ENCODE measurements at places on chromosomes 5 and 9.

GRCh38 chr9:7166074-7166473, 408.3 kb downstream of the KDM4C start:
- DNase-seq = no peak

GRCh38 chr5:92863666-92864065, 717.4 kb downstream of the NR2F1-AS1 start:
- DNase-seq = no peak

DNA sequence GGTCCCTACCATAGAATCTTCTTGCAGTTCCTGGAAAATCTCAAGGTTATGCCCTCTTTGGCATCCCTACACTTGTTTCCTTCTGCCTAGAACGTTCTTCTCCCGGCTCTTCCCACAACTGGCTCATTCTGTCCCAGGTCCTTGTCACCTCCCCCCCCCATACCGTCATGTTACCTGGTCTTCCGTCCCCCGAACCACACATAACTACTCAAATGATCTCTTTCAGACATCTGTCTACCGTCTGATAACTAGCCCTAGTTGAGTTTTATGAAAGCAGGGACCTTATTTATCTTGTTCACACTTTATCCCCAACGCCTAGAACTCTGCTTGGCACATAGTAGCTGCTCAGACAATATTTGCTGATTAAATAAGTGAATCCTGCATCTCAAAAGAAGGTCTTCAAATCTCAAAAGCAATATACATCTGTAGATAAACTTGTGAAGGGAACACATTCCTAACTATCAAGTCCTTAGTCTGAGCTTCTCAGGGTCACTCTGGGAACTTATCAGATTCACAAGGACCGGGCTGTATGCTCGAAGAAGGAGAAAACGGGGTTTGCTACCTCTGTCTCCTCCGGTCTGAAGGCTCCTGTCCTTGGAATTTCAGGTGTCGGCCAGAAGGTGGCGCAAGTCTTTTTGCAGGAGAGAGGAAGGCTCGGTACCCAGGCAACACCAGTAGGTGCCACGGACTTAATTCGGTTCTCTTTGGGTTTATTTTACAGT, 30.0 kb downstream of the LCP2 start:
- DNase-seq = peak; percentile 44

DNA sequence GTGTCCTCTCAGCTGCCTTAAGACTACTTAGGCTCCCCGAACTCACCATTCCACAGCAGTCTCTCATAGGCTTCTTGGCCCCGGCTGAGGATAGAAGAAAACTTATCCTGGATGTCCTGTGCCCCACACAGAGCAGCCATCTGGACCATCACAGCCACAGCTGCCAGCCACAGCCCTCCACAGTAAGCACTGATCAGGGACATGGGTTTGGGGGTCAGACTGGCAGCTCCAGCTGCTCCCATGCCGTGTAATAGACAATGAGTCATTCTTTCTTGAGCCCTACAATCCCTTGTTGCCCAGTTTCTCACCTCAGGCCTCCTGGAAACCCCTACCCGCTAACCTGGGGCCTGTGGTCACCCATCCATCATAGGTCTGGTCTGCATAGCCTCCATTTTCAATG, 5.7 kb downstream of the CREB3 start:
- DNase-seq = no peak

GRCh38 chr5:81189875-81190498, 43.1 kb upstream of the CKMT2 start:
- no peak for DNase-seq

- DNase-seq = no peak
Measured at GRCh38 chr9:109816490-109816889, 36.5 kb downstream of the PALM2AKAP2 start.

DNA sequence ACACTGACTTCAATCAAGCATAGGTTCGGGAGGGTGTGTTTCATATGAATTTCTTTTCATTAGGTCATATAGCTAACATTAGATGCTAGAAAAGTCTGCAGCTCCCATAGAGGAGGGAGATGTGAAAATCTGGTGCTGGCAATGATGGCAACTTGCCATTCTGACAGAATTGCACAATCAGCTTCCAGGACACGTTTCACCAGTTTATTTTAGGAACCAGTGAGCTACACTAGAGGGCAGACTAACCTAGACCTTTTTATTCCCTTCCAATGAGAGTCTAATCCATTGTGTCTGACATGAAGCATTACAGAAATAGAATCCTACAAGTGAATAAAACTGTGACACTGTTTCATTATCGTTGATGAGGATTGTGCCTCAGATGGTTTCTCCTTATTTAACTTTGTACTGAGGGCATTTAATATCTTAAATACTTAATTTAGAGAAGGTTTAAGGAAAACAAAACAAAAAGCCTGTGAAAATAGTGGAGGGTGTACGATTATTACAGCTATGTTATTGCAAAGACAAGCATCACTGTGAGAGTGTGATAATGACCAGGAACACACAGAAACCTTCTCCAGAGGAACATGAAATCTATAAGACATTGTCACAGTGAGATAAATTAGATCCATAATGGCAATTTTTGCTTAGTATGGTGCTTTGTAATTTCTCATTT, 363.3 kb upstream of the RPS23 start:
- peak; percentile 78 for DNase-seq

DNA sequence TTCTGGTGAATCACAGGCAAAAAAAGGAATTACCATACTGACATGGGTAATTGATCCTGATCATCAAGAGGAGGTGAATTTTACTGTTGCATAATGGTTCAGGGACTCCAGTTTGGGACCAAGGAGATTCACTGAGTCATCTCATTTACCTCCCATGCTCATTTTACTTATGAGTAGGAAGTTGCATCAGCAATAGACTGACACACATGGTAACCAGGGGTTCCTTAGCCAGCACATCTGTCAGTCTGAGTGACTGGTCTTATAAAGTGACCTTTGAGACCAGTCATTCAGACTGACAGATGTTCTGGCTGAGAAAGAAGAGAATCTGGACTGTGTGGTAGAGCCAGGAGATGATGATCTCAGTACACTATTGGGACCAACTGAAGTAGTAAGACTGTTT, 384.6 kb upstream of the CD180 start:
- no peak for DNase-seq

- no peak for DNase-seq
Measured at GRCh38 chr5:168407211-168407610, 79.1 kb upstream of the RARS1 start.

DNA sequence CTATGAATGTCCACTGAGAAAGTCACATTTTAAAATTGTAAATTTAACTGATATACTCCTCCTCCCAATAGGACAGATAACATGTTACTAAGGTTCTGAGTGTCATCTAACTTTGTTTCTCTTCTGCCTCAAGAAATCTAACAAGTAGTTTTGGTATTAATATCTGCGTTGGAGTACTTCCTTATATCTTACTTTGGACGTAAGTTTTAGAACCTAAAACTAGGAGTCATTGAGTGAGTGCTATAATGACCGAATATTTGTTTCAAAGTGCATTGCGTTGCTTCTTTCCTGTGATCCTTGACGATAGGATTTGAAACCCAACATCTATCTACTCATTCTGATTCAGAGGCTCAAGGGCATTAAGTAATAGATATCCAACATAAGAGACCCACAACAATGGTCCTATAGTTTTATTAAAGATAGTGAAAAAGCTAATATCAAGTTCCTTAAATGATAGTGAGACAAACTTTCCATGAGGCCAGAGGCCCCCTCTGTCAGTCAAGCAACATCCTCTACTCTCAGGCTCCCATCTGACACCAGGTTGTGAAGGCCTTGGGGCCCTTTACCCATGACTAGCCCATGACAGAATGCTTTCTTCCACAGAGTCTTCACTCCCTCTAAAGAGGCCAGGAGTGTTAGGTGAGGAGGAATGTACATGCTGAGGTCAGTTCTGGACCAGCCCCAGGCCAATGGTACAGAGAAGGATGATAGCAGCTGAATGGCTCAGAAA, 45.3 kb upstream of the MAP3K1 start:
- DNase-seq = no peak

DNA sequence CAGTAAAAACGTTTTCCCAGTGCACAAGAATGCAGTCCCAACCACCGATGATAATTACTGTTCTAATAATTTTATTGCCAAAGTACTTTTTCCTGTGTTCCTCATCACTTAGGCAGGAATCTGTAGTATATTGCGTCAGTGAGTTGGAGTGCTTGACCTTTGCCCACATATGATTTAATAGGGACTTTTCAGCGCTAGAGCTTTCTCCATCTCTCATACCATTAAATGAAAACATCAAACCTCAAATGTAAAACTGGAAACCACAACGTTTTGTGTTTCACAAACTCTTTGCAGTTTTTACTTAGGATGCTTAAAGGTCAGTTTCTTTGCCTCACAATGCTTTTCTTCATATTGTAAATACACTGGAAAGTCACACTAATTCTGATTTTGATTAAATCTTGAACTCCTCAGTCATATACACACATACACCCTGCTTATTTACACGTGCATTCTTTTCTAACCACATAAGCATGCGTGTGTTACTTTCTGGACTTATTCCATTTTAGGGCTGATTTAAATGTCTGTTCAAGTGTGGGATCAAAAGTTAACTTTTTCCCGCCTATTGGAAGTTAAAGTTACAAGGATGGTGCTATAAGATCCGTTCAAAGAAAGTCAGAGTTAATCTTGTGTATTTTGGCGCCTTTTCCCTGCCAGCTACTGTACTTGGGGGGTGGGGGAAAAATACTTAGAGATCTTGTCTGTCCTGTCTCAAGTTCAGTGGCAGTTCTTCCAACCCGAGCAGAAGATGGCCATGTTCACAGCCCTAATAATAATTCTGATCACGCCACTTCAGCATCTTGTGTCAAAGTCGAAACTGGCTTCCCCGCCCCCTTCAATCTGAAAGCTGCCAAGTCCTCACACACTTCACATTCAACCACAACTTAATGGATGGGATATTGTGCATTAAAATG, 6.6 kb upstream of the NFIB start:
- no peak for DNase-seq

- no peak for DNase-seq
Measured at GRCh38 chr9:92163276-92163675, 48.1 kb upstream of the SPTLC1 start.

GRCh38 chr9:73647560-73647959, 495.9 kb downstream of the ANXA1 start:
- no peak for DNase-seq

DNA sequence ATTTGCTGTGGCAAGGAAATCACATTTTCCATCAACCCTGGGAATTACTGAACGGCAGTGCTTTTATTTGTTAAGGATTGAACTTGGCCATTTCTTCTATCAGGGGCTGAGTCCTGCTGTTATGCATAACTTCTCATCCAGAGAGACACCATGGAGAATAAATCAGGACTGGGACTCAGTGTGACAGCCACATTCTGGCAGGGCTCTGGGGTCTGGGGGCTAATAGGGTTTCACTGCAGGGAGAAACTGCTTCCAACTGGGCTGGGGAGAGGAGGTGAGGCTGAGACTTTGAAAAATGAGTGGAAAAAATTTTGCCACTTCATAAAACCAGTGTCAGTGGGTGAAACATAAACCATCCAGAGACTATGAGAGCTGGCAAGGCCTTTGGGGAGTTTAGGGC, 95.7 kb upstream of the ALDH1B1 start:
- DNase-seq = no peak

GRCh38 chr5:147411359-147412319, 98.2 kb downstream of the DPYSL3 start:
- no peak for DNase-seq

DNA sequence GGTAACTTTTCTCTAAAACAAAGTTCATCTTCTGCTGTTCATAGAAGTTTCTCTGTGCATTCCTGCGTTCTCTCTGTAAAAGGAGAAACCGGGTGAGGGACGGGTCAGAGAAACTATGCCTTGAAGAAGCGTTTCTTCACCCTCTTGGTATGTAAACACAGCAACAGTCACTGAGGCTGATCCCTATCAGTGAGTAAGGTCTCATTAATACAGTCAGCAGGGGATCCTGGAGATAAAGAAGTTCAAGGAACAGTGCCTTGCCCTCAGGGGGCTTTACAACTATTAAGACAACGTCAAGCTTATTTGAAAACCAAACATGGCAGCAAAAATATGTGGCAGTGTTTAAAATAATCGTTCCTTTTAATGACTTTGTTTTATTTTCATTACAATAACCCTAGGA, 202.9 kb upstream of the IL12B start:
- DNase-seq = no peak

- no peak for DNase-seq
Measured at GRCh38 chr5:39517800-39518199, 93.0 kb upstream of the DAB2 start.

DNA sequence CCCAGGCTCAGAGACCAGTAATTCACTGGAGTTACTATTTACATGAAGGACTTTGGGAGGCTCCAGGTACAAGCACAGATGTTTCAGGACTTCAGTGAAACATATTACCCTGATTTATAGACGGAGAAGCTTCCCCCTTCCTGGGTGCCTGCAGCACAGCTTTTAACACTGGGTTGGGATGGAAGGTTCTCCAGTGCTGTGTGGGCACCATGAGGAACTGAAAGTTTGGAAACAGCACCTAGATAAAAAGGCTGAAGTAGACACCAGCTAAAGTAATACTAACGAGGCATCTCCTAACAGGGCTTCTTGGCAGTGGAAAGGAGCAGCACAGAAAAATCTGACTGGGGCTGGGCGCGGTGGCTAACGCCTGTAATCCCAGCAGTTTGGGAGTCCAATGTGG, 70.7 kb downstream of the GCNT1 start:
- DNase-seq = no peak

- DNase-seq = peak; percentile 69
Measured at GRCh38 chr5:178120607-178121357, 7.5 kb downstream of the N4BP3 start.

- no peak for DNase-seq
Measured at GRCh38 chr5:134145041-134145757, 30.7 kb downstream of the TCF7 start.

DNA sequence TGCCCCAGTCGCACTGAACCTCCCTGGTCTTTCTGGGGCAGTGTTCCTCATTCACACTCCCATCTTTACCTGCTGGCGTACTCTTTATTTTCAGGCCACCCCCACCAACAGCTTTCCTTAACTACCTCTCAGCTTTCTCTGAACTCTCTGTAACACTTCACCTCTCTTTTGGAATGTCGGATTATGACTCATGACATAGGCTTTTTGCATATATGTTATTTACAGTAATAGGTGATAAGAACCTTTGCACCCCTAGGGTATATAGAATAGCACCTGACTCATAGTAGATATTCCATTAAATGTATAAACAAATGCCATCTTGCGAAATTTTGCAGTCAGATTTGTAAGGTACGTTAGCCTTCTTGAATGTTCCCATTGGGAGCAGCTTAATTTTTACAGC, 52.9 kb upstream of the MIER3 start:
- no peak for DNase-seq

DNA sequence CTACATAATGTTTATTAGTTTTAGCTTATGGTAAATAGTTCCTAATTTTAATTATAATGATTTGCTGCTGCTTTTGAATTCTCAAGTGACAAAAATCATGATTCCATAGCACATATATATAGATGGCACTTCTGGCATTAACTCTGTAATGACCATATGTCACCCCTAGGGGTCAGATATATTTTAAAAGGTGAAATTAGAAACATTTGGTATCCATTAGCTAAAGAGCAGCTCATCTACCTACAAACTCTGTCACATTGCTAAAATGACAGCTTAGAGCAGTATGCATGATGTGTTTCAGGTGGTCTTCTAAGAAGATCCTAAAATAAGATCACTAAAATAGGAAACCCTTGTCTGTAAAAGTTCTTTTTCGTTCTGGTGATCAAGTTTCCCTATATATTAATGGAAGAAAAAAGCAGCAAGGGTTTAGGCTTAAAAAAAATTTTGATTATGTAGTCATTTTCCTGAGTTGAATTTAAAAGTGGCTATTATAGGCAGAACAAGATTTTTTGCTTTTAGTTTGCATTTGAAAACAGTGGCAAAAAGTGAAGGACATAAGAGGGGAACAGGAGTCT, 157.7 kb upstream of the POU5F2 start:
- no peak for DNase-seq
